ENCODE measurements at places on chromosomes 13 and 19.

- DNase-seq: no peak
Observed at GRCh38 chr13:43154156-43154651, 130.8 kb downstream of the DNAJC15 start.

- peak; percentile 49 for DNase-seq
Observed at GRCh38 chr13:30257468-30258099, 49.8 kb downstream of the KATNAL1 start.

DNA sequence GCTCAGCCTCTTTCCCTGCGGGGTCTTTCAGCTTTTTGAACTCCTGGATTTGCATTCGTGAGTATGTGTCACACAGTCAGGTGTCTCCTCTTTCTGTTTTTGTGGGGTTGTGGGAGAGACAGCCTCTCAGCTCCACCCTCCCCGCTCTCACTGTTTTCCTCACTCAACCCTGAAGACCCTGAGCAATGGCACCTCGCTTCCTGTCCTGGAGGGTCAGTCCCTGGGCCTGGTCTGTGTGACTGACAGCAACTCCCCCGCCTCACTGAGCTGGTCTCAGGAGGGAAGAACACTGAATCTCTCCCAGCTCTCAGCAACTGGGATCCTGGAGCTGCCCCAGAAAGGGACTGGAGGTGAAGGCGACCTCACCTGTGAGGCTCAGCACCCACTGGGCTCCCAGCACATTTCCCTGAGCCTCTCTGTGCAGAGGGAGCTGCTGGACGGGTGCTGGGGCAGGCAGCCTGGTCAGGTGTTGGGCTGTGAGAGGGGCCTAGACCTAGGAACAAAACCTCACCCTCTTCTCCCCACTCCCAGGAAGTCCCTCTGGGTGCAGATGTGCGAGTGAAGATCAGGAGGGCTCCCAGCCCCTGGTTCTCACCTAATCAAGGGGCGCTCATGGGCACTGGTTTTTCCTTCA, 4.2 kb upstream of the SIGLEC7 start:
- no peak for DNase-seq

DNA sequence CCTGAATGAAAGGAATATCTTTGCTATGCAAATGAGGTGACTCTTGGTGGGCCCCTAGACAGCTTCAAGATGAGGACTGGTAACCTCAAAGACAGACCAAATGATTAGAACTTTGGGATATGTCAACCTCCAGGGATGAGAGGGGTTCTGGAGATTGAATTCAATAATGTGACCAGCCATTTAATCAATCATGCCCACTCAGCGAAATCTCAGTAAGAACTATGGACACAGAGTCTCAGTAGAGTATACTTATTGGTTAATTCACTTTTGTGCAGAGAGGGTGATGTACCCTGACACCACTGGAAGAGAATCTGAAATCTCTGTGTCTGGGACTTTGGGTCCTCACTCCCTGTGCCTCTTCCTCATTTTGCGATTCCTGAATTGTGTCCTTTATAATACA, 662.8 kb downstream of the OLFM4 start:
- no peak for DNase-seq

DNA sequence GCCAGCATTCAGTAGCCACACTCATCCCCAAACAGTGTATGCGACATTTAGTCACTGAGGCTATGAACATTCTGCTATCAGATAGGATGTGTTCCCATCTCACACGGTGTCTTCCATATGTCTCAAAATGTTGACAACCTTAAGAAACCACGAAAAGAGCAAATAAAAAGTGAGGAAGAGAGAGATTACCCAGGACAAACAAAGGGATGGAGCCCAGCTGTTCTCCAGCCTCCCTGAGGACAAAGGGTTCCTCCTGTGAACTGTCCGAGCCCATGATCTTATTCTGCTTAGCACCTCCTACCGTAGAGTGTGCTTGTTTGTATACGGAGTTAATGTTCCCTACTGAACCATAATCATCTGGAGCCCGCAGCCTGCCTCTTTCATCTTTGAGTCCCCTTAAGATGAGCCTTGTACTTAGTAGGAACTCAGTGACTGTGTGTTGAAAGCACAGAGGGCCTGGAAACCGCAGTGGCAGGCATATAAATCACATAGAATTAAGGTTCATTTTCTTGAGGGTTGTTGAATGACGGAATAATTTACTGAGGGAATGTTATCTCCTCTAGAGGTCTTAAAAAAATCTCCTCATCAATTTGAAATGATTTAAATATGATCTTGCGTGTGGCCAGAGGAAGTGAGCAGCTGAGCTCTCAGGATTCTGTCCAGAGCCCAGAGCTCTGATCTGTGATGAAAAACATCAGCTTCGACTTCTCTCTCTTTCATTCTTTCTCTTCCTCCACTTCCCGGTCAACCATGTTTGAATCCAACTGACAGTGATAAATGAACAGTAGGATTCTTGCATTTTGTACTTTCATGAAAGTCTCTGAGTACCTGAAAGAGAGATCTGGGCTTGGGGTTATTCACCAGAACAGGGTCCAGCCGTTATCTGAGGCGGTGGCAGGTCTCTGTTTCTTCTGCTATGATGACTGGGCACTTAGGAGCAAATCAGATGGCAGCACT, 200.5 kb downstream of the KLF5 start:
- DNase-seq: no peak

DNA sequence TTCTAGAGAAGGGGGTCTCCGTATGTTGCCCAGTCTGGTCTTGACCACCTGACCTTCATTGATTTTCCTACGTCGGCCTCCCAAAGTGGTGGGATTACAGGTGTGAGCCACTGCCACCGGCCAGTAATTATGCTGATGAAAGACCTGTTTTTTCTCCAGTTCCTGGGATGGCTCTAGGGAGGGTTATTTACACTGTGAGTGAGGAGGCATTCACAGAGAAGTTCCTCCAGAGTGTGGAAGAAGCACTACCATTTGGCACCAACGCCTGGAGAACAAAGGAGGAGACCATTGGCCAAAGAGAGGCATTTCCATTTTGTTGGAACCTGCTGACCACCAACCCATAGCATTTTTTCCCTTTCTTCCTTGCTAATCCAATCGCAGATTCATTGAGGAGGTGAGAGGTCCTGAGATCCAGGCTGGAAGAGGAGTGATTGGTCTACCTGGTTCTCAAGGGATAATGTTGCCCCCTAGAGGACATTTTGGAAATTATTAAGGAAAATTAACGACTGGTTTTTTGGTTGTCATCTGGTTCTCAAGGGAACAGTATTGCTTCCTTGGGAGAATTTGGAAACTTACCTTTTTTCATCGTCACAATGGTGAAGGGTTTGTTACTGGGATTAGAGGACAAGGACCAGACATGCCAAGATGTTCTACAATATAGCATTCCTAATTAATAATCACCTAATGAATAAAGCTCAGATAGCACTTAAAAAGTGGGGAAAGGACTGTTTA, 5.5 kb upstream of the SAE1 start:
- DNase-seq: peak; percentile 71

DNA sequence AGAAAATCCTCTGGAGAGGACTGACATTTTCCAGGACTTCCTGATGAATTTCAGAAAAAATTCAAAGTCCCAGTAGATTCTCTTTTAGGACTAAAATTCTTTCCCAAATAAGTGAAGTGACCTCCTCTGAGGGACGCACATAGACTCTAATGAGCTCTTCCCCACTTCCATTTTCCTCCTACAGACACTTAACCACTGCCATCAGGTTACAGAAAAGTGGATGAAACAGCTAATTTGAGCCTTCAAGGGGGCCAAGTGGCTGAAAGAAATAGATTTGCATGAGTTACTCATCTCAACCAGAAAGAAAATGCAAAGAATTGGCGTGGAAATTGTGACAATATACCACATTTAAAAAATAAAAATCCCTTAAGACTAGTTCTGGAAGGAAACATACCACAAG, 185.3 kb upstream of the EDNRB start:
- DNase-seq: no peak

DNA sequence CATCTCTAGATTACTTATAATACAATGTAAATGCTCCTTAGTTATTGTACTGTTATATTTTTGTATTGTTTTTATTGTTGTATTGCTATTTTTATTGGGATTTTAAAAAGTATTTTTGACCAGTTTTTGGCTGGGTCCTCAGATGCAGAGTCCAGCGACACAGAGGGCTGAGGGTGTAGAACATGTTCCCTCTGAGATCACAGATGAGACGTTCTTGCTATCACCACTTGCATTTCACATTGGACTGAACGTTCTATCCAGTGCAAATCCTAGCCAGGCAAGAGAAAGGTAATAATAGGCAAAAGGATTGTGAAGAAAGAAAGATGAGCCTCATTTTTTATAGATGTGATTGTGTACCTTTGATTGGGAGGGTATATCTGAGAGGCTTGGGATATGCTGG, 15.0 kb downstream of the ZSCAN5A start:
- no peak for DNase-seq

DNA sequence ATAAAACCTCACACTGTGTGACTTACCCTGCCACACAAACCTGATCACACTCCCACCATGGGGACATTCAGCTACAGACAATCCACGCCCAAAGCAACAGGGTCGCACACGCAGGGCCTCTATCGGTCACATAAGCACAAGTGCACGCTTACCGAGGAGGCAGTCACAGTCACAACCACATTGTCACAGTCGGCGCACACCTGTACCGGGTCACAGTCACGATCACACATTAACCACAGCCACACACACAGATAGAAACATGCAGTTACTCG, 579 bp downstream of the ZNF566 start:
- DNase-seq: no peak

DNA sequence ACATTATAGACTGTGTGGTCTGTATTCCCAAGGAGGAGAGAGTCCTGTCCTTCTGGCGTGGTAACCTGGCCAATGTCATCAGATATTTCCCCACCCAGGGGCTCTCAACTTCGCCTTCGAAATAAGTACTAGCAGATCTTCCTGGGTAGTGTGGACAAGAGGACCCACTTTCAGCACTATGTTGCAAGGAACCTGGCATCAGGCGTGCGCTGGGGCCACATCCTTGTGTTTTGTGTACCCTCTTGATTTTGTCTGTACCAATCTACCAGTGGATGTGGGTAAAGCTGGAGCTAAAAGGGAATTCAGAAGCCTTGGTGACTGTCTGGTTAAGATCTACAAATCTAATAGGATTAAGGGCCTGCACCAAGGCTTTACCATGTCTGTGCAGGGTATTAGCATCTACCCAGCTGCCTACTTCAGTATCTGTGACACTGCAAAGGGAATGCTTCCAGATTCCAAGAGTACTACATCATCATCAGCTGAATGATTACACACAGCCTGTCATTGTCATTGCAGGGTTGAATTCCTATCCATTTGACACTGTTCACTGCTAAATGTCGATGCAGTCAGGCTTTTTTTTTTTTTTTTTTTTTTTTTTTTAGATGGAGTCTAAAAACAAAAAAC, 148.0 kb downstream of the PRR20E start:
- DNase-seq: no peak

- no peak for DNase-seq
Observed at GRCh38 chr19:782878-783668, 14.2 kb upstream of the PTBP1 start.

Measured in astrocyte of the spinal cord (primary cell).